Chondrocyte (in vitro differentiated cells): ENCODE measurements at places on chromosomes 4 and X. TPM values are rescaled to one million over a fixed set of nuclear protein-coding genes. Genes with fewer than 3 reads are reported as not detected.

DNA sequence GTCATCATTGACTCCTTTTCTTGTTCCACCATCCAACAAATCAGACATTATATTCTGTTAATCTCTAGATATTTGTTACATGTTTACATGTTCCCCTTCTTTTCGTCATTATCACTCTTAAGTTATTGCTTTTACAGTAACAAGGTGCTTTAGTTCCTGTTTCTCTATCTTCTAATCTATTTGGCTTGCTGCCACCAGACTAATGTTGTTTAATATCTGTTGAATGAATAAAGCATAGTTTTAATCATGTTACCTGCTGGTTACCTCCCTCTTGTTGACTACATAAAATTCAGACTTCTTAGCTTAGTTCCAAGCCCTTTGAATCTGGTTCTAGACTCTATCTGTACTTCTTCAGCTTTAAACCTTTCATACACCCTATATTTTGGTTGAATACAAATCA, 129.8 kb upstream of the TRIM2 start:
- H3K36me3 ChIP-seq = peaks cover 1% of the 10 kb centered on the region
- H3K27me3 ChIP-seq = no peaks in the 10 kb centered on the region
- H3K27ac ChIP-seq = no peak overlapping the region
- H3K4me1 ChIP-seq = no peaks in the 10 kb centered on the region

DNA sequence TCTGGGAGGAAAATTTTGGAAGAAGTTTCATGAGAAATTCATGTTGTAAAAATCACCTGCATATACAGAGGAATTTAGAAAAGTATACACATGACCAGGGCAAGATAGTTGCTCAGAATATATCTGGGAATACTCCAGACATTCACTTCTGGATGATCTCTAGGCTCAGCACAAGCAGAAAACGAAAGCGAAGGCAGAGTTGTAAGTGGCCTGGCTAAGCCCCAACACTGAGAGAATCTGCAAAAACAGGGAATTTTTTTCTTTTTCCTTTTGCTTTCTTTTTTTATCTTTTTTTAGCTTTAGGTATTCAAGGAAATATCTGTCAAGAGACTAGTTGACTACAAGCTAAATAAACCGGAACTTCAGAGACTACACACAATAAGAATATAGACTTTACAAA, 207.2 kb downstream of the FGF13 start:
- H3K27me3 ChIP-seq = no peaks in the 10 kb centered on the region
- no peak for DNase-seq
- H3K4me1 ChIP-seq = no peaks in the 10 kb centered on the region
- H3K27ac ChIP-seq = no peak overlapping the region
- no peak overlapping the region for H3K4me3 ChIP-seq

DNA sequence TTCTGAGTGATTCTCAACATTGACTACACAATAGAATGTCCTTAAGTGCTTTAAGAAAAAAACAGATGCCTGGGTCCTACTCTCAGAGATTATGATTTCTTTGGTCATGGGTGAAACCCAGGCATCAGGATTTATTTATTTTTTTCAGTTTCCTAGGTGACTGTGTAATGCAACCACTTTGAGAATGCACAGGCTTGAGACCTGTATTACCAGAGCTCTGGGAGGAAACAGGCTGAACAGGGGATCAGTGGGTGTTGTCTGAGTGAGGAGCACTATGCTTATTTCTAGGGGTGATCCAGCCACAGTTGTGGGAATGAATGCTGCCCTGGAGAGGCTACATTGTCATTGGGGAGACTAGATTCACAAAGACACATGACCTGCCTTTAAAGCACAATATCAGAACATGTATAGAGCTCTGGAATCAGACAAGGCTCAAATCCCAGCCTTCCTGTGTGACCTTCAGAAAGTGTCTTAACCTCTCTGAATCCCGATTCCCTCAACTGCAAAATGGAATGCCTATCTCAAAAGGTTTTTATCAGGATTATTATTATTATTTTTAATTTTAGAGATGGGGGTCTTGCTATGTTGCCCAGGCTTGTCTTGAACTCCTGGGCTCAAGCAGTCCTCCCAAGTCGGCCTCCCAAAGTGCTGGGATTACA, 61.6 kb upstream of the PRPS1 start:
- no peak for DNase-seq
- H3K4me1 ChIP-seq = peaks cover 49% of the 10 kb centered on the region
- no peak overlapping the region for H3K4me3 ChIP-seq
- H3K36me3 ChIP-seq = no peaks in the 10 kb centered on the region
- H3K27me3 ChIP-seq = no peaks in the 10 kb centered on the region

DNA sequence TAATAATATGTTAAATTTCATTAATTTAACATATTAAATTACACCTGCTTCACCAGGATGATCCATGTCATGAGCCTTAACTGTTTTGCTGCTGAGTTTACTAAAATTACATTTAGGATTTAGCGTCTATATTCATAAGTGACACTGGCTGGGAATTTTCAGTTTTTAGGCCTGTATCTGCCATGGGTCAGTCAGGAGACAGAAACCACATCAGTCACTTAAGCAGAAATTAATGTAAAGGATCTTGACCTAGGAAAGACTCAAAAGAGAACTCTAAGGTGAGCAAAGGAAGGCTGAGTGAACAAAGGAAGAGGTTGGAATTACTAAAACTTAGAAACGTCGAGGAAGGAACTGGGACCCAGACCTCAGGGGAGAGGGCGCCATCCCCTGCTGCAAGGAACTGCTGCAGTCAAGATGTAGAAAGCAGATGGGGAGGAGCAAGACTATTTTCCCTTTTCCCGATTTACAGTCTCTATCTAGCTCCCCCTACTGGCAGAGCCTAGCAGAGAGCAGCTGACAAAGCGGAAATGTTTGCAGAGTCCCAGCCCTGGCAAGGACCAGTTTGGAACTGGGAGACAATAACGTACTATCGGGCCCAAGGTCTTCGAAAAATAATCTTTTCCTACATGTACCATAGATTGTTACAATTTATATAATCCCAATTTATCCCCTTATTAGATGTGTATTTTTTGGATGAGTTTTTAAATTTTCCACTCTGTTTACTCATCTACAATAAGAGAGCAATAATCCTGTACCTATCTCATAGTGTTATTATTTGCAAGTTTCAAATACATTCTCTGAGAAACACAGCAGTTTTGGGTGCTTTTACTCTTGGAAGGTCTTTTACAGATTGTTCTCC, 22.6 kb upstream of the RBBP7 start:
- no peak overlapping the region for H3K27ac ChIP-seq
- no peak overlapping the region for H3K4me3 ChIP-seq
- H3K36me3 ChIP-seq = no peaks in the 10 kb centered on the region
- no peak for DNase-seq
- H3K27me3 ChIP-seq = peaks cover 3% of the 10 kb centered on the region

- H3K27ac ChIP-seq = no peak overlapping the region
- no peak overlapping the region for H3K4me3 ChIP-seq
- no peaks in the 10 kb centered on the region for H3K36me3 ChIP-seq
- H3K4me1 ChIP-seq = no peaks in the 10 kb centered on the region
- DNase-seq = no peak
- H3K27me3 ChIP-seq = peaks cover 3% of the 10 kb centered on the region
Observed at GRCh38 chrX:121579016-121579760, 531.8 kb downstream of the GLUD2 start.

DNA sequence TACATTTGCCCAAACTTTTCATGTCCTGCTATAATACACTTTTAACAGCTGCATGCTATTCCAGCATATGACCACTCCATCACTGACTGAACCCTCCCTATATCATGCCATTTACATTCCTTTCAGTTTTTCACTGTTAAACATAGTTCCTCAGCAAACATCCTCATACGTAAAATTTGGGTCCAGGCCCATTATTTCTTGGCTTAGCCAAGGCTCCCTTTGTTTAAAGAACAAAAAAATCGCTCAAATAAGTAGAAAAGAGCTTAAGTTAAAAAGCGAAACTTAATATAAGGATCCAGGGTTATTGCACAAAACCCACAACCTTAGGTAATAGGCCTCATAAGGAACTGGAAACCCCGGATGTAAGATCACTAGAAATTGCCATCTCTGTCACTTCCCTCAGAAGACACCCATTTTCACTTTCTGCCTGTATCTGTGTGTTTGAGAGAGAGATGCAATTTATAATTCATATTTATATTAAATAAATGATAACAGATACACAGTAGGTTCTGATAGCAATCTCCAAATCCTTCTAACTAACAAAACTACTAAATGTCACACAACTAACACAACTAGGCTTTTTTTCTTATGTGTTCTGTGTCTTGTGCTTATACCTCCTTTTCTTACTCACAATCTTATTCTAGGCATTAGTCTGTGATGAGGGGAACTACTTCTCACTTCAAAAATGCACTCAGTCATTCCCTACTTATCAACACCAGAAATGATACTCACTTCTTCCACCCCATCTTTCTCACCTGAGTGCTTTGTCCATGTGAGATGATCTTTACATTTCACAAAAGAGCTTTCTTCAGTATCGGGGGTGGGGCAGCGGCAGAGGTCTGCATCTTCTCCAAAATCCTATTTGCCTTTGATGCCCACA, 59.9 kb upstream of the FAM241A start:
- H3K27me3 ChIP-seq = peaks cover 5% of the 10 kb centered on the region
- H3K27ac ChIP-seq = no peak overlapping the region
- peaks cover 4% of the 10 kb centered on the region for H3K4me1 ChIP-seq
- no peaks in the 10 kb centered on the region for H3K36me3 ChIP-seq
- no peak overlapping the region for H3K4me3 ChIP-seq

Gene JCHAIN
- not detected in 3 replicates for total RNA-seq

Gene STBD1
- 3.6 to 15.0 TPM (median 12.9 TPM) in 3 replicates for total RNA-seq
